ENCODE measurements at places on chromosomes 3 and 15.

GRCh38 chr15:90388462-90389380, 679 bp downstream of the IQGAP1 start:
- peak; percentile 17 for DNase-seq

- no peak for DNase-seq
Observed at GRCh38 chr3:122919291-122919610, 108.3 kb downstream of the SEMA5B start.

DNA sequence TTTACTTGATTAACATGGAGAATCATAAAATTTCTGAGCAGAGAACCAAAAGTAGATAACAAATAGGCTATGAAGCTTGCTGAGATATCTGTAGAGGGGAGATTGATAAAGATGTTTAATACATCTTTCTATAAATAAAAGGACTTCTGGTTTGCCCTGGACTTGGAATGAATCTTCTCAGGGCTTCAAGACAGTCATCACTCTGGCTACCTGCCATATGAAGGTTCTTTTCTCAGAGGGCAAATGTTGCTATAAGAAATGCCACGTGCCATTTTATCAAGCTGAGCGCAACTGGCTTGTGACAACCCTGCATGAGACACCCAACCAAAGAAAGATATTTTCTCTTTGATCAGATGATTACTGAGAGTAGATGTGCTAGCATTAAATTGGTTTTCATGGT, 192.5 kb downstream of the WNT5A start:
- DNase-seq = no peak

DNA sequence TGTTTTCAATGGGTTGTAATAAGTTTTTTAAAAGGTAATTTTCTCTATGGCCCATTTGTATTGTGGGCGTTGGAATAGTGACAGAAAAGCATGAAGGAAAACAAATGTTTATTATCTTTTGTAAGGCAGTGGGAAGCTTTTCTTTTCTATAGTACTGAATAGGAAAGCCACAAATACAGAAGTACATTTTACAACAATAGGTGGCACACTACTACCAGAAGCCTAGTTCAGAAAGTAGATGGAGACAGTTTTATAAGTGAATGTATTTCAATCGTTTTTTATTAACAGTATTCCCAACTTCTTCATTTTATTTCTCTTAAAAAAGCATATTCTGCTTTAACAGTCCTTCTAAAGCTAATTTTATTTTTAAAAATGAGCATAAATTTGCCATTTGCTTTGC, 296.7 kb downstream of the PTPRG start:
- no peak for DNase-seq

- DNase-seq = no peak
Observed at GRCh38 chr3:100033184-100033583, 81.1 kb downstream of the FILIP1L start.

GRCh38 chr15:48103647-48104046, 17.1 kb upstream of the SLC24A5 start:
- DNase-seq = no peak

GRCh38 chr3:151479452-151479851, 18.6 kb upstream of the IGSF10 start:
- no peak for DNase-seq

GRCh38 chr15:89836267-89837133, 21.8 kb upstream of the ANPEP start:
- no peak for DNase-seq

DNA sequence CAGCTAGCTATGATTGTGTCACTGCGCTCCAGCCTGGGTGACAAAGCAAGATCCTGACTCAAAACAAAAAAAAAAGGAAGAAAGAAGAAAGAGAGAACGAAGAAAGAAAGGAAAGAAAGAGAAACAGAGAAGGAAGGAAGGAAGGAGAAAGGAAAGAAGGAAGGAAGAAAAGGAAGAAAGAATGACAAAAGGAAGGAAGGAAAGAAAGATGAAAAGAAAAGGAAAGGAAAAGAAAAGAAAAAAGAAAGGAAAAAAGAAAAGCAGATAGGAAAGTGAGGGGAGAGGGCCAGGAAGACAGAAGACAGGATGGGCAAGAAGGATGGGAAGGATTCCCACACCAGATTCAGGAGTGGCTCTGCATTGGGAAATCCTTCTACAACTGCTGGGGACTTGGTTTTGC, 44.9 kb downstream of the GOLGA6L2 start:
- no peak for DNase-seq

DNA sequence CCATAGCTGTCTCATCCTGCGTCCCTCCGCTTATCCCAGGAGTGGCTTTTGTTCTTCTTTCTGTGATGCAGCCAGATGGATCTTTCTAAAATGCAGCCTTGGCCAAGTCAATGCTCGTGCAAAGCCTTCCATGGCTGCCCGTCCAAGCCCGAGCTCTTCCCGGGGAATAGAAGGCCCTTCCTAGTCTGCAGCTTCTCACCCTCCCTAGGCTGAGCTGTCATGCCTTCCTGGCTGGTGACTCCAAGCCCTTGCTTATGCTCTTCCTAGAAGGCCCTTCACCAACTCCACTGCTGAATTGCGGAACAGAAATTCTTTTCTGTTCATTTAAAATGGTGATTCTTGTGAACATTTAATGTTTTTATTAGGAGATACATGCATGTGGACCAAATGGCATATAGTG, 95.9 kb downstream of the SMAD6 start:
- DNase-seq = no peak
